Ovary (tissue), 10 donors: ENCODE measurements at places on chromosomes 5 and 9.

DNA sequence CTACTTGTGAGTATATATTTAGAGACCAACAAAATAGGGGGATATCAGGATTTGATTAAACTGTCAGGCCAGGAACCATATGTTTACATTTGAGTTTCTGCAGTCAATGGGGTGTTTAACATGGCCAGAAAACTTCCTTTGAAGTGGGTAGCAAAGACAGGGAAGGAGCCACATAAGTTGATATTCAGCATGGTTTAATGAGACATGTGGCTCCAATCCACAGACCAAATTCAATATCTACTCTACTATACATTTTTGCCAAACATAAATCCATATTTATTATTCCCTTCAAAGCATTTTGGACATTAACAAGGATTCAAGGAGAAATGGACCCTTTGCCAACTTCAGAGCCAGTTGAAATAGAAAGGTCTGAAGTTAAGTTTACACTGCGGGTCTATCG, 99.8 kb downstream of the TAF11L14 start:
- H3K4me3 ChIP-seq: no peak overlapping the region
- DNase-seq: no peak
- no peaks in the 10 kb centered on the region for H3K4me1 ChIP-seq
- no peak overlapping the region for H3K27ac ChIP-seq
- H3K36me3 ChIP-seq: no peaks in the 10 kb centered on the region

- DNase-seq: no peak
- no peaks in the 10 kb centered on the region for H3K27me3 ChIP-seq
- no peak overlapping the region for H3K27ac ChIP-seq
- H3K4me1 ChIP-seq: peaks cover 3% of the 10 kb centered on the region
Measured at GRCh38 chr5:158429564-158429963, 570.6 kb upstream of the CLINT1 start.

DNA sequence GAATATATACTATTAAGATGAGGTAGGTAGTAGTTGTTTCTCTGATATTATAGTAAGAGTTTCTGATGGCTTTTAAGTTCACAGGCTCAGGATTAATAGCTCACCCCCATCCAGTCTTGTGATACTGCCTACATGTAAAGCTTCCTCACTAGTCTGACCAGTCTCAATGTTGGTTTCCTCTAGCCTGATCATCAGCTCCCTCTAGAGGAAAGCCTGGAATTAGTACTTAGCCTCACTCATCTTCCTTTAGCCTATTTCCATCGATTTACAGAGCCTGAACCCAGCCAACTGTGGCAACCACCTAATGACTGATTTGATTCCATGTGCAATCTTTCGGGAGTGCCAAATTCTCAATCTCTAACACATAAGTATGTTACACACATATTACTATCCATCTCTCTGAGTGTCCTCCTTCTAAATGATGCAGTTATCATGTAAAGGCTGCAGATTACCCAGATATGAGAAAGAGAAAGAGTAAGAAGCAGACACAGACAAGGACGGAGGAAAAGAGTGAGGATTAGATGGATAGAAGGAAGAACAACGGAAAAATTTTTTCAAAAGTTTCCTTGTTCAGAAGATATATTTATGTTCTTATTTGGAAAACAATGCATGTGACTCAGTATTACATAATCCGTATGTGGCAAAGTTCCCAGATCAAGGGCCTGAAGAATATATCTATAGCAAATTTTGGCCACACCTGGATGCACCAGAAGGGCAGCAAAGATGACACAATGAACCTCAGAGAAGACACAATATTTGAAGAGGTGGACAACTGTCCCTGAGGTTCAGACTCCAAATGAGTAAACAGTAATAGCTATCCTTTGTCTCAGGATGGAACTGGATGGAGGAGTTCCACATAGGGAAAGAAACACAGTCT, 333.7 kb downstream of the ELAVL2 start:
- H3K4me1 ChIP-seq: no peaks in the 10 kb centered on the region
- no peak overlapping the region for H3K4me3 ChIP-seq
- no peak overlapping the region for H3K27ac ChIP-seq
- DNase-seq: no peak
- no peaks in the 10 kb centered on the region for H3K36me3 ChIP-seq
- no peaks in the 10 kb centered on the region for H3K27me3 ChIP-seq

- no peaks in the 10 kb centered on the region for H3K36me3 ChIP-seq
- no peaks in the 10 kb centered on the region for H3K27me3 ChIP-seq
- DNase-seq: no peak
- H3K4me1 ChIP-seq: no peaks in the 10 kb centered on the region
Measured at GRCh38 chr5:43000111-43000840, 39.8 kb downstream of the ANXA2R start.

DNA sequence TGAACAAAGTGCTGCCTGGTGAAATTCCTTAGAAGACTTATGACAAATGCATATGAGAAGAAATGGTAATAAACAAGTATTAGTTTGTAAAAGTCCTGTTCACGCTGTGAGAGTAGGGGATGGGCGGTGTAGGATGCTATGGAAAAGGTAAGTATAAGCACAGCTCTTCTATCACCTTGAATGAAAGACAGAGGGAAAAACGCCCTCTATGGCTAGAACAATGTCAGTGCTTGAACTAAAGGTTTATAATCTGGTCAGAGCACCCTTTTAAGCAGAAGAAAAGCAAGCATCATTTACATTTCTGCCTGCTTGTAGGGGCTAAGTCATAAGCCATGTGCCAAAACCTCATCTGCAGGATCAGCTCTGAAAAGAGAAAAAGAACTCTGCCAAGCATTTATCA, 115.2 kb downstream of the LHFPL2 start:
- no peak overlapping the region for H3K4me3 ChIP-seq
- H3K4me1 ChIP-seq: peaks cover 3% of the 10 kb centered on the region
- no peak for DNase-seq
- H3K27me3 ChIP-seq: no peaks in the 10 kb centered on the region
- H3K27ac ChIP-seq: no peak overlapping the region

GRCh38 chr5:10941900-10942299, 180.9 kb upstream of the DAP start:
- no peak overlapping the region for H3K27ac ChIP-seq
- no peaks in the 10 kb centered on the region for H3K27me3 ChIP-seq
- DNase-seq: no peak
- H3K36me3 ChIP-seq: no peaks in the 10 kb centered on the region

GRCh38 chr5:17713301-17713700, 79.0 kb downstream of the TAF11L14 start:
- no peaks in the 10 kb centered on the region for H3K4me1 ChIP-seq
- no peaks in the 10 kb centered on the region for H3K36me3 ChIP-seq
- no peak for DNase-seq
- no peaks in the 10 kb centered on the region for H3K27me3 ChIP-seq
- no peak overlapping the region for H3K4me3 ChIP-seq
- no peak overlapping the region for H3K27ac ChIP-seq

DNA sequence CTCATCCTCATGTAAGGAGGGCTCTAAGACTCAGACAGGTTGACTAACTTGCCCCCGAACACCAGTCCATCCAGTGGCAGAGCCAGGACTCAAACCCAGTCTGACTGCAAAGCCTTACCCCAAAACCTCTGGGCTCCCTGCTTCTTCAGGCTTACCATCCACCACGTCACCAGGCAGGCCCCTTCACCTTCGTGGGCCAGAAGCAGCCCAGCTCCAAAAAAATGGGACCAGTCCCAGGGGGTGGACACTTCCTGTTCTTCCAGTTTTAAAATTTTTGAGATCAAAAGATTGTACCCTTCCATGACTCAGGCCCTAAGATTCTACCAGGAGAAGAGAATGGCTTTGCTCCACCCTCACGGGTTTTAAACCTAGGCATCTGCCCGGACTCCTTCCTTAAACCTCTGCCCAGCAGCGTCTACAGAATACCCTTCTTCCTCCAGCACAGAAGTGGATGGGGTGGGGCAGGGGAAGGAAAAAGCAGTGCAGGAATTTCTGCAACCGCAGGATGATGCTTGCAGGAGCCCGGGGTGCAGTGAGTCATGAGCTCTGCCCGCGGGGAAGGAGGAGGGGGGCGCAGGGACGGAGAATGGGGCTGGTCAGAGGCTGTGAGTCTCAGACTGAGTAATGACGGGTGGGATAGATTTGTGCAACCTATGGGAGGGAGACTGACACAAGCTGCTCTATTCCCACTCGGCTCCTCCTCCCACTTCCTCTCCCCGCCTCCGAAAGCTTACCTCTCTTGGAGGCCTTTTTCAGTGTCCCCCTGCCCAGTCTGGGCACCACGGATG, 50.4 kb upstream of the STXBP1 start:
- no peaks in the 10 kb centered on the region for H3K36me3 ChIP-seq
- peak overlapping the region; percentile 63 for H3K27ac ChIP-seq
- peaks cover 41% of the 10 kb centered on the region for H3K4me1 ChIP-seq
- H3K27me3 ChIP-seq: no peaks in the 10 kb centered on the region
- H3K4me3 ChIP-seq: no peak overlapping the region

DNA sequence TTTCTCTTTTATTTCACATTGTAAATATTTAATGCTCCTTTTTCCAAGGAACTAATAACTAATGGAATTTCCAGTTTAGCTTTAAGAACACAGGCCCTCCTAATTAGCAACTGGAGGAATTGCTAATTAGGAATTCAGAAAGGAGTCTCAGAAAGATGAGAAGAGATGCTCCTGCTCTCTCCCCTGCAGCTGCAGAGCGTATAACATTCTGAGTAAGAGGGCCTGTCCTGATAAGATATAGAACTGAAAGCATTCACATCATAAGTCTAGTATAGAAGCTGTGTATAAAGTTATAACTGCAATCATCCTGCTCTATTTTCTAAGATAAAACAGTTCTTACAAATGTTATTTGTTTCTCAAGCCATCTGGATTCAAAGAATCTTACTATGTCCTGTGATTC, 83.2 kb downstream of the DTWD2 start:
- no peaks in the 10 kb centered on the region for H3K36me3 ChIP-seq
- H3K27me3 ChIP-seq: no peaks in the 10 kb centered on the region
- H3K4me1 ChIP-seq: no peaks in the 10 kb centered on the region
- no peak overlapping the region for H3K4me3 ChIP-seq
- H3K27ac ChIP-seq: no peak overlapping the region
- DNase-seq: no peak

GRCh38 chr9:96241391-96241809, 60.6 kb downstream of the HSD17B3 start:
- DNase-seq: no peak
- H3K36me3 ChIP-seq: no peaks in the 10 kb centered on the region
- peaks cover 2% of the 10 kb centered on the region for H3K4me1 ChIP-seq

- DNase-seq: no peak
- H3K27me3 ChIP-seq: no peaks in the 10 kb centered on the region
- no peak overlapping the region for H3K4me3 ChIP-seq
- H3K36me3 ChIP-seq: no peaks in the 10 kb centered on the region
- no peak overlapping the region for H3K27ac ChIP-seq
Measured at GRCh38 chr5:92836855-92837755, 743.9 kb downstream of the NR2F1-AS1 start.

DNA sequence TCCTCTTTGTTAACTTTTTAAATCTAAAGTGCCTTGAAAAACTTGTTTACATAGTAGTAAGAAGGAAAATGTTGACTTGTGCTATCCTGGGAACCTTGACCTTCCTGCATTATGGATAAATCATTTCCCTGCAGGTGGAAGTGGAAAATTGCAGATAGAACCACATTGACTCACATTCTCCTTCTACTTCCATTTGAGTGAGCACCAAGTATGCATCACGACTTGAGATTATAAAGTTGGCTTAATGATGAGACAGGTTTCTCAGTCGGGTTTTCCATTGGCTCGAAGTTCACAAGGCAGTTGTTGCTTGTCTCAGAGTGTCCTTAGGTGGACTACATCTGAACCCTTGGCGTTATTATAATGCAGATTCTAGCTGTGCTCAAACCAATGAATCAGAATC, 39.9 kb downstream of the DOCK8 start:
- H3K27me3 ChIP-seq: no peaks in the 10 kb centered on the region
- no peak overlapping the region for H3K4me3 ChIP-seq
- no peaks in the 10 kb centered on the region for H3K36me3 ChIP-seq
- no peaks in the 10 kb centered on the region for H3K4me1 ChIP-seq

DNA sequence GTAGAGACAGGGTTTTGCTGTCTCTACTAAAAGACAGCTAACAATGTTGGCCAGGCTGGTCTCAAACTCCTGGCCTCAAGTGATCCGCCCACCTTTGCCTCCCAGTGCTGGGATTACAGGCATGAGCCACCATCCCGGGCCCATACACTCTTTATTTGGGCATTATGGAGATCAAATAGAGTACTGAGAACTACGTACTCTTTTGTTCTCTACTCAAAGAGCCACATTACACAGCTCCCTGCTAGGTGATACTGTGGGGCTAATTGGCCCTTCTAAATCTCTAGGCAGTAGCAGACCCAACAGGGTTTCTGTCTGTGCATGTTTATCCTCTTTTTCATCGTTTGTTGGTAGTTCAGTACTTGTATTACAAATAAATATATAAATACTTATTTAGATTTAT, 16.1 kb downstream of the CKMT2 start:
- H3K4me3 ChIP-seq: no peak overlapping the region
- H3K4me1 ChIP-seq: peaks cover 15% of the 10 kb centered on the region
- no peaks in the 10 kb centered on the region for H3K27me3 ChIP-seq
- H3K36me3 ChIP-seq: no peaks in the 10 kb centered on the region
- no peak overlapping the region for H3K27ac ChIP-seq

- H3K27ac ChIP-seq: no peak overlapping the region
- no peak for DNase-seq
- H3K27me3 ChIP-seq: no peaks in the 10 kb centered on the region
- no peak overlapping the region for H3K4me3 ChIP-seq
- H3K36me3 ChIP-seq: no peaks in the 10 kb centered on the region
Measured at GRCh38 chr9:73611032-73611431, 459.4 kb downstream of the ANXA1 start.
